ENCODE measurements at places on chromosomes 12 and 14.

GRCh38 chr14:102947321-102948103 is 25.0 kb downstream of the AMN start:
- no peak for DNase-seq

DNA sequence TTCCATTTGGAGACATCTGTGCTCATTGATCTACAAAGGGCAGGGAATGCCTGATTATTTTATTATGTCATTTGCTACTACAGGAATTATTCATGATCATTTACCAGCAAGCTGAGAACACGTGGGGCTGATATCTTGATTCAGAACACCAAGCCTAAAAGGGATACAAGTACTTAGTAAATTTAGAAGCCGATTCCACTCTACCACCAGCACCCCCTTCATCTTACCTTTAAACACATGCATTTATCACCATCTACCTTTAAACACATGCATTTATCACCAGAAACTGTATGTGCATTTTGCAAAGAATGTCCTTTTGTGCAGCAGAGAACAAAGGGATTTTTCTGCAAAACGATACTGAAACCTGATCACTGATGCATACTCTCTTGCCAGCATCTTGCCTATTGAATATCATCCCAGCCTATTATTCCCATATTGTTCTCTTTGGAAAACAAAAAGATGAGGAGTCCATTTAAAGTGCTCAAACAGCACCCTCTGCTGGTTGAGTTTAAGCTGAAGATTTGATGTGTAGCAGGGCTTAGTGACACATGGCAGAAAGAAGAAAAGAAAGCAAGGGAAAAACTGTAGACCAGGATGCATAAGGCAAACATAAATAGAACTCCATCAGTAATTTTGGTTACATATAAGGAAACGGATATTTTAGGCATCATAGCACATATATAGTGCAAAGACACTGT is 132.6 kb upstream of the PLEKHG7 start:
- peak; percentile 88 for DNase-seq

GRCh38 chr14:103545915-103546651 is 16.4 kb downstream of the BAG5 start:
- no peak for DNase-seq

GRCh38 chr12:94799136-94799535 is 148.8 kb upstream of the TMCC3 start:
- DNase-seq = no peak

DNA sequence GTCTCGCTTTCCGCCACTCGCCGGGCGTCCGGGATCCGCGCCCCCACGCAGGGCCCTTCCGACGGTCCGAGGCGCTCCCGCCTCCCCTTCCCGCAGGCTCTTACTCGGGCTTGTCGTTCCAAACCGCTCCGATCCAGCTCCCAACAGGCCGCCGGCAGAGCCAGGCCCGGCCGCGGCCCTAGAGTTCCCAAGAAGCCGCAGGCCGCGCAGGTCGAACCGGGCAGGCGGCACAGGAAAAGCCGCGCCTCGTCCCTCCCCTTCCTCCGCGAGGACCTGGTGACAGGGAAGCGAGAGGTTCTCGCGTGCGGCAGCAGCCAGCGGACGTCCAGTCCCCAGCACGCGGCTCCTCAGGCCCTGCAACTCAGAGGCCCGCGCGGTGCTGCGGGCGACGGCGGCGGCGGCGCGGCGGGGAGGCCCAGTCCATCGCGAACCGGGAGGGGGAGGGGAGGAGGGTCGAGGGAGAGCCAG is 272 bp downstream of the HECTD1 start:
- DNase-seq = no peak

- no peak for DNase-seq
These were observed 10.5 kb downstream of the TCL1B start for GRCh38 chr14:95696741-95697140.

GRCh38 chr14:93047661-93048060 is 68.1 kb downstream of the ITPK1 start:
- no peak for DNase-seq

DNA sequence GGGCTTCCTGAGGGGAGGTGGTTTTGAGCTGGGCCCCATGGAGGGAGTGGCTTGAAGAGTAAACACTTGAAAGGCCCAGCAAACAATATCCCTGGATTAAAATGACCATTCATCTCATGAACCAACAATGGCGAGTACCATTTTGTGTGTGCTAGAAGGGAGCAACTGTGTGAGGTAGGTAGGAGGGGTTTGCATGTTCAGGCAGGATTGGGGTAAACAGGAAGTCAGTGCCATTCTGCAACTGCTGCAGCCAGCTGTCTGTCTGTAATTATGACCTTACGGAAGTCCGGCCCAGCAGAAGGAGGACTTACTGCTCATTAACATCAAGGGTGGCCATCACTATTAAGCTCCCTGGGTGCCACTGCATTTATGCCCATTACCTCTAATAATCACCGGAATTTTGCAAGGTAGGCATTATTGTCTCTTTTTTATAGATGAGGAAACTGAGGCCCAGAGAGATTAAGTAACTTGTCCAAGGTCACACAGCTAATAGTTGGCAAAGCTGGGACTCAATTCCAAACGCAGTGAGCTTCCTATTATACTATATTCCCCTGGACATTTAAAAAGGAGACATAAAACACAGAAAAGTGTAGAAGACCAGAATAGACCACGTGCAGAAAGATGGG is 16.6 kb upstream of the IFI27L2 start:
- peak; percentile 31 for DNase-seq

DNA sequence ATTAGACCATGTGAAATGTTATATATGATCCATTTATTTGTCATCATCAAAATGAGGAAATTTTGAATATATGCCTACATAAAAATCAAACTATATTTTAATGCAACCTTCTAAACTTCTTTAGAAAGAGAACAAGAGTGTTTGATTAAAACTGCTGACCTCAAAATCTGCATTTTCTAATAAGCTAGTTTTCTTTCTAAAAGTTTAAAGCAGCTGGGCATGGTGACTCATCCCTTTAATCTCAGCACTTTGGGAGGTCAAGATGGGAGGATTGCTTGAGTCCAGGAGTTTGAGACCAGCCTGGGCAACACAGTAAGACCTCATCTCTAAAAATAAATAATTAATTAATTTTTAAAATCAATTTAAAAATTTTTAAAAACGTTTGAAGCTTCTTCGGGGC is 36.2 kb downstream of the GNPTAB start:
- no peak for DNase-seq

DNA sequence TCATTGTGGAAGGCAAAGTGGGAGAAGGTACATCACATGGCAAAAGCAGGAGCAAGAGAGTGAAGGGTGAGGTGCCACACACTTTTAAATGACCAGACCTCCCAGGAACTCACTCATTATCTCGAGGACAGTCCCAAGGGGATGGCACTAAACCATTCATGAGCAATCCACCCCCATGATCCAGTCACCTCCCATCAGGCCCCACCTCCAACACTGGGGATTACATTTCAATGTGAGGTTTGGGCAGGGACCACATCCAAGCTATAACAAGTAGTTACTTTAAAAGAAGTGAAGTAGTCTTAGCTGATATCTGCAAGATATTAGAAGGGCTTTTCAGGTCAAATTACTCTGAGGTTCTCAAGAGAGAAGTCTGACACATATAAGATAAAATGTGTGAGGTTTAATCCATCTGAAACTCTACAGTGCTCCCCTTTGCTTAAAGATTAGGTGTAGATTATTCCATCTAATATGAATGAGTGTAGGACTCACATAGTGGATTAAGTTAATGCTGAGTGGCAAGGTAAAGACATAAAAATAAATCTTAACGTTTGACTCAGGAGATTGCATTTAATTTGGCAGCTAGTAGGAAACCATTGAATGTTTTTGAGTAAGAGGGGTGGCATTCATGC is 130.8 kb downstream of the TMX1 start:
- DNase-seq = no peak

DNA sequence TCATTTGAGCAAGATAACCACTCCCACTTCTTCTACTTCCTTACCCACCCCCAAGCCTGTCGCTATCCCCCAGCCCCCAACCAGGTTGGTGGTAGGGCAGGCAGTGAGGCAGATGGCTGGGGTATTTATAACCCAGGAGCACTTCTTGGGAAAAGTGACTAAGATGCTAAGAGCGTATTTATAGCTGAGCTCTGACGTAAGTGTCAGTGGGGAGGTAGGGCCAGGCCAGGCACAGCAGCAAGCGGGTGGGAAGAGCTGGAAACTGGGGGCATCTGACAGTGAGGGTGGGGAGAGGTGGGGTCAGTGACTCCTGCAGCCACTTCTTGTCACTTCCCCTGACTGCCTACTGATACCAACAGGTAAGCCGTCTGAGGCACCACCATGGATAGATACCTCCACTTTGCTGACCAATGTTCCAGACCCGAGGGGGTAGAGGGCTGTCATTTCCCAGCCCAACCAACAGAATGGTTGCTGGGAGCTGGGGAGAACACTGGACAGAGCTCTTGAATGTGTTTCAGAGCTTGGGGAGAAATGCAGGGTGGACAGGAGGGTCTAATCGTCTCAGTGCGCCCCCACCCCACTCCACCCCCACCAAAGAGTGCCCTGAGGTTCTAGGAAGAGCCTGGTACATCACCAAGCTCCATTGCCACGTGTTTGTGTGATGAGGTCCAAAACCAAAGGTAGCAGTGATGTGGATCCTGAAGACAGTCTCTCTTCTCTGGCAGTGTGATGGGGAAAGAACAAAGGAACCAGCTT is 2.7 kb upstream of the INHBE start:
- DNase-seq = no peak

- no peak for DNase-seq
These were observed 6.5 kb downstream of the NAB2 start for GRCh38 chr12:57095440-57095839.

DNA sequence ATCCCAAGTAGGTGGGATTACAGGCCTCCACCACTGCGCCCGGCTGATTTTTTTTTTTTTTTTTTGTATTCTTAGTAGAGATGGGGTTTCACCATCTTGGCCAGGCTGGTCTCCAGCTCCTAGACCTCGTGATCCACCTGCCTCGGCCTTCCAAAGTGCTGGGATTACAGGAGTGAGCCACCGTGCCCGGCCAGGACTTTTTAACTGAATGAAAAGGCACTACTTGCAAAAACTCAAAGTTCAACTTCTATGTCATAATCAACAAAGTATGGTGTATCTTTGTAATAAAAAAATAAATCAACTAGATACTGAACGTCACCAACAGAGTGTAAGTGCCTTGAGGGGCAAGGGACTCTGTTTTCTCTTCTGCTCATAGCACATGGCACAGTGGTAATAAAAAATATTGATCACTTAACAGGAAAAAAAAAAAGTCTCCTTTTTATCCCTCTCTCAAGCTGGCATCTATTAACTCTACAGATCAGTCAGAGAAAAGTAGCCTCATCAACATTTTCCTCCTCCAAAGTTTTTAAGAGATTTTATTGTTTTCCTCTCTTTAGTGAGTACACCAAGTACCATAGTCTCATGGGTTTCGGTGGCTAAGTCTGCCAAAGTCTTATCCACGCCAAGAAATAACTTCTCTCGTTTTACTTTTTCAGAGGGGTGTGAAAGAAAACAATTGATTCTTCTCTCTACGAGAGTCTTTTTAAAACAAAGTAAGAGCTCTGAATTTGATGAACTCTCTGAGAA is 10.6 kb upstream of the FOXN3 start:
- DNase-seq = no peak

- no peak for DNase-seq
These were observed 98.8 kb upstream of the GSC start for GRCh38 chr14:94868772-94869072.

DNA sequence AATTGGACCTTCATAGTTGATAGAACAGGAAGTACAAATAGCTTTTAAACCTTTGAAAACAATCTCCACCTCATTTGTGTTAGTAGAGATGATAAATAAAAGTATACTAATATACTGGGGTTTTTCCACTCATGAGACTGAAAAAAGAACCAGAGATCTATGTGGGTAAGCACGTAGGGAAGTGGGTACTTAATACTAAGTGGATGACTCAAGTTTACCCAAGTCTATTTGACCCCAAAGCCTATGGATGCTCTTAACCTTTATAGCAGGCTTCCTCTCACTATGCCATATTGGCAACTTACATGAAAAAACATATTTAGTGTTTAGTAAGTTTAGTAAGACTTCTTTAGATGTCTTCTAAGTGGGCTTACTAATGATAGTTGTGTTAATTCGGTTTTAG is 49.2 kb upstream of the CHPT1 start:
- no peak for DNase-seq

DNA sequence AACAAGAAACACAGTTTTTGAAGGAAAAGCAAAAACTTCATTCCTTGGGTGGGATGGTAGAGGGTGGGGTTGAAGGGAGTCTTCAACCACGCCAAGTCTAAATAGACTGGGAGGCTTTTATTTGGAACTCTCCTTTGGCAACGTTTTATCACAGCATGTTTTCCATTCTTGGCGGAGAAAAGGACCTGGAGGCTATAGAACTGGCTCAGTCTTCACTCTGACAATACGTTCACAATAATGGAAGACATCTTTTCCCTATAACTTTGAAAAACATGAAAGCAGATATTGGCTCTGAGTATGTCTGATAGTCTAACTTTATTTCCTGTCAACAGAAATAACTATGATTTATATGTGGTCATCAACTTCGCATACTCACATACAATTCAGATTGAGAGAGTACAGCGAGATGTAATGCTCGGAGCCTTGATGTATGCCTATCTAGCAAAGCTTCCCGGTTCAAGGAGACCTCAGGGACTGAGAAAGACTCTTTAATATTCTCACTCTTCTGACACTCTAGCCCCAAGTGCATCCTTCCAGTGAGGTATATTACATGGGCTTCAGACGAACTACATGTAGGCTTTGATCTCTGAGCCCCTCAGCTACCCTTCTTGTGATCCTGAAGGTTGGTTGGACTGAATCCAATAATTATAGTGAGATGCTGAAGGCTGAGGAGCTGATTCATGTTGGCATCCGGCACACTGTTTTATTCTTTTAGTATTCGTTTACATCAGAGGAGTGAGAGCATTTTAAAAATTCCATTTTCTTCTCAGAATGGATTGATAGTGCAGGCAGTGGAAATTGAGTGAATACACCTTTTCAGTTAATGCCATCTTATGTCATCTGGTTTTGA is 14.0 kb downstream of the TMEM30B start:
- no peak for DNase-seq

DNA sequence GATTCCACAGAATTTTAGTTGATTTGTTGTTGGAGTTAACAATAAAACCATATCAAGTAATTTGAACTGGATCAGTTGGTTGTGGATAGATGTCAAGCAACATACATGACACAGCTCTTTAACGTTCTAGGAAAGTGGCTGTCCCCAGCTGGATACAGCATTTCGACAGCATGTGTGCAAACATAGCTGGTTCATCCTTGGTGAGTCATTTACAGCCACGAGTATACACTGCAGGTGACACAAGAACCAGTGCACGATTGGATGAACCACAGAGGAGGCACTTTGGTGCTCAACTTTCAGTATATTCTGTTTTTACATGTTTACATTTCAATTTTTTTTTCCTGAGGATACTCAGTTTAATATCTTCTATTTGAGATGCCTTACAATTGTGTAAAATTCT is 242.4 kb downstream of the TMEM117 start:
- DNase-seq = no peak

- DNase-seq = no peak
These were observed 129.0 kb upstream of the MED13L start for GRCh38 chr12:116406529-116406928.

All from CD4-positive, CD25-positive, alpha-beta regulatory T cell (primary cell).